ENCODE measurements at places on chromosomes 3 and 15.
A peak's percentile ranks its signal among the peaks of the same experiment; 100 is the strongest.

DNA sequence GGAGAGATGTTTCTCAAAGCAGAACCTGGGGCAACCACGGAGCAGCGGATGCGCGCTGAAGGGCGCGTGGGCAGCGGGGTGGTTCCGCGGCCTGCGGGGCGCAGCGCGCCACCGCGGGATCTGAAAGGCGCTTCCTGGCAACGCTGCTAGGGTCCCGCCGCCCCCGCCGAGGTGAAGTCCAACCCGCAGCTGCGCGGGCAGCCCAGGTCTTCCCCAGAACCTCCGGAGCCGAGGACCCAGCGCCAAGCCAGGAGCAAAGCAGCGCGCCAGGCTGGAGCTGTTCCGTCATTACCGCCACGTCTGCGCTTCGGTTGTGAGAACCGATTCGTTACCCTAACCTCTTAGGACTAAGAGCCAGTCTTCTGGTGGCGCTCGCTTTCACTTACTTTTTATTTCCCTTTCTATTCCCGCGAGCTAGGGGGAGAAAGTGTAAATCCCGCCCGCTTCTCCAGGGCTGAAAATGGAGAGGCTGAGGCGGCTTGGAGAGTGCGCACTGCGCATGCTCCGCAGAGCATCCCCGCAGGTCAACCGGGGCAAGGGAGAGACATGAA is 3.2 kb upstream of the GABRG3 start:
- no peak for DNase-seq

DNA sequence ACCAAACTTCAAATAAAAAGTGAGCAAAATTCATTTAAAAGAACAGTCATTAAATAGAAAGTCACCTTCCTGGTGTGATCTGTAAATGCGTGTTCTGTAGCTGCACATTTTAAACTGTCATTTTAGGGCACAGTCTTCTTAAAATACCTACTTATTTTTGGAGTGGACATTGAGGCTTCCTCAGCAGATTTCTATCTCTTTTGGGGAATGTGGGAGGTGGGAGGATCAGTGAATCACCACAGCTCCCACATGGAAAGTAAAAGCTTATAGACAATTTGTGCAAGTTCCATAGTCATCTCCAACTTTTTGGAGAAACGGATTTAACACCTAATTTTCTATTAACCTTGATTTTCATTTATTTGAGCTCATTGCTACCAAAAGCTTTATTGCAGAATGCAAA is 21.0 kb upstream of the MOBP start:
- DNase-seq = no peak

DNA sequence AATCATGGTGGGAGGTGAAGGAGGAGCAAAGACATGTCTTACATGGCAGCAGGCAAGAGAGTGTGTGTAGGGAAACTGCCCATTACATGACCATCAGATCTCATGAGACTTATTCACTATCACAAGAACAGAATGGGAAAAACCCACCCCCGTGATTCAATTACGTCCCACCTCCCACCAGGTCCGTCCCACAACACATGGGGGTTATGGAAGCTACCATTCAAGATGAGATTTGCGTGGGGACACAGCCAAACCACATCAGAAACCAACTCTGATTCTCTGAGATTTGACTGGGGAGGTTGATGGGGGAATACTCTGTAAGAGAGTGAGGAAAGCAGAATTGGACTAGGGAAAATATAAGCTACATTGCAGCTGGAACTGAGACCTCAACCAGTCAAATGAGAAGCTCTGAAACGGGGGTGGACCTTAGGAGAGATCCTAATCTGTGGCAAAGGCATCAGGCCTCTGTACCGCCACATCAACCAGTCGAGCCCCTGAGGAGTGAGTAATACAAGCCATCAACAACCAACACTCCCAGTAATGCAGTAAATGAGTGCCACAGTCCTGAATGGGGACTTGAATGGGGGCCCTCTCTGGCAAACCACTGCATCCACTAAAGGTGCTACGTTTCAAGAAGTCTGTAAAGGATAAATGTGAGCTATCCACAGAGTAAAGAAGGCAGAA is 207.9 kb upstream of the GADL1 start:
- DNase-seq = peak; percentile 10

DNA sequence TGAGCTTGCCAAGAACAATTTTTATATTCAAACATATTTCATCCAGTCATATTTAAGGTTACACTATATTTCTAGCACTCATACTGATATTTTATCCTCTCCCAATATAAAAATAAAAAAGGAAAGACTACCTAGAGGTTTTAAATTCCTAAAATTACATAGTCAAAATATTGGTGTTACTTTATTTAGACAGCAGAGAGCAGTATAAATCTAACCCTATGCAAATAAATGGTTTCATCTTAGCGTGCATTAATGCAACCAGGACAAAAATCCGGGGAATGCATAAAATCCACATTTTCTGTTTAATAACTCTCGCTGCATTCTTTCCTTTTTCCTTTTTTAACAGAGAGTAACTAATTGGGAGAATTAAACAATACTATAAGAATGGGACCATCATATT is 1447.4 kb upstream of the ALCAM start:
- DNase-seq = no peak

DNA sequence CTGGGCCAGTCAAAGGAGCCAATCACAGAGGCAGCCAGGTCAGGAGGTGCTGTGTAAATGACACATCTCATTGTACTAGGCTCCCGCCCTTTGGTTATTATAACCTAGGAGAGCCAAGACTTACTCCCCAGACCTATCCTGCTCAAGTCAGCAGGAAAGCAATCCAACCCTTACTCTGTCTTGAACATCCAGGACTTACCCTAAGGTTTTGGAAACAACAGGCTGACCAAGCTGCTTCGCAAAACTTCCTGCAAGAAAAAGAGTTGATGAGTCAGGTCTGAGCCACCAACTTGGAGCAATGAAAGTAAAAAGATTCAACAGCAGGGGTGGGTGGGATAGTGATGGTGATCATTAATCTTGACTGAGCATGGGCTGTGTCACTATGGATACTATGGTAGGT is 144.4 kb downstream of the MYLK start:
- no peak for DNase-seq

DNA sequence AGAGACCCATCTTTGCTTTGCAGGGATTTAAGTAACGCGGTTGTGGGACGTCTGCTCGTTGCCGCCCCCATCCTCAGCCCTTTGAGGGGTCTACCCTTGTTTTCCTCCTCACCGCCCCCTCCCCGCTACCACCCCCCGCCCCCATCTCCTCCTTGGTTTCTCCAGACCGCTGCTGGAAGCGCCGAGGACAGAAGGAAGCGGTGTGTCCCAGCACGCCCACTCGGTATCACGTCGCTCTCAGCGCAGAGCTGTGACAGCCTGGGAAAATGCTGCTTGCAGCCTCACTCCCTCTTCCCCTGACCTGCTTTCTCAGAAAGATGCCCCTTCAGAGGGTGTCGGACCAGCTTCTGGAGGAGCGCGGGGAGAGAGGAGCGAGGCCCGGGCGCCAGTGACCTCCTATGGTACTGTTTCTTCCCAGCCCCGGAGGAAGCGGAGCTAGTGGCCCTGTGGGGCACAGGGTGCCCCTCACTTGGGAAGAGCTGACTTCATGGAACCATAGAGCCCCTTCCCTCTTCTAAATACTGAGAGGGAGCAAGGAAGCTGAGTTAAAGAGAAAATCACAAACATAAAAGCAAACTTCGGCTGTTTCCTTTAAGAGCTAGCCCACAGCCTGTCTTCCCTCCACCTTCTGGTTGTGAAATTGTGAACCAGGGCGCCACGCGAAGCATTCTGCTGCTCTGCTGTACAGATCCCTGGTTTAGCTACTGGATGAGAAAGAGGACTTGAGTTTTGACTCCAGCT is 698 bp downstream of the IL1RAP start:
- no peak for DNase-seq

DNA sequence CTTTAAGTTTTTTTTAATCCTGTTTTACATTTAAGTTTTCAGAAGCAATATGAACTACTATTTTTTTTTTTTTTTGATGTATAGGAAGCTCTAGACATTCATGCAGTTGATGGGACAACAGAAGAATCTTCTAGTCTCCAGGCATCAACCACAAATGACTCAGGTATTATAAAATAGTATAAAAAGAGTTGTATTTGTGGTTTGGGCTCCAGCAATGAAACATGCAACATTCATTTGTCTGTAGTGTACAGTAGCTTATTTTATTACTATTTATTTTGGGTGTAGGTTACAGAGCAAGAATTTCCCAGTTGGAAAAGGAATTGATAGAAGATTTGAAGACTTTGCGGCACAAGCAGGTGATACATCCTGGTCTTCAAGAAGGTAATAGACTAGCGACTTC is 38.6 kb downstream of the MGA start:
- no peak for DNase-seq

GRCh38 chr3:44905446-44906157 is 31.2 kb downstream of the TGM4 start:
- DNase-seq = no peak

DNA sequence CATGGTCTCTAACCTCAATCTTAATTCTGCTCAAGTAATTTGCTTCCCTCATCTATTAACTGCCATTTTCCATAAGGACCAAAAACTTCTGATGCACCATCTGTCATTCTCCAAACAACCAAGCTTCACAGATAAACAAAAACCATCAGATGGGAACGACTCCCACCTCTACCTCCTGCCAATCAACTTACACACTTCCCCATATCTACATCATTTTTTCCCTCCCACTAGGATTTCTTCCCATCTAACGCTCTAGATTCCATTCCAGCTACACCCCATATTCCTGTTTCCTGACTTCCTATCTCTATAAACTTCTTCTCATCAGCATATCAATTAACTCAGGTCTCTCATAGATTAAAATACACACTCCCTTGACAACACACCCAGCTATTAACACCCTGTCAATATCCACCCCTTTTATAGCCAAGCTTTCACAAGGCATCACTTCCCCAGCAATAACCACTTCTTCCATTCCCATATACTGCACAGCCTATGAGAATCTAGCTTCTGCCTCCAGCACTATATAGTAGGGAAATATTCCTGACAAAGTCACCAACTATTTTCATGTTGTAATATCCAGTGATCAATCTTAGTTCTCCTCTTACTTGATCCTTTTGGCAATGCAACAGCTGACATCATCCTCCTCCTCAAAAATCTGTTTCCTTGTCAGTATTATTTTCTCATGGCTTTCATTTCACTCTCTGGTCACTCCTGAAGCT is 39.2 kb downstream of the SNX4 start:
- no peak for DNase-seq
